Psoas muscle (tissue), 8 donors: ENCODE measurements at places on chromosomes 5 and 9. TPM values are rescaled to one million over a fixed set of nuclear protein-coding genes. Genes with fewer than 3 reads are reported as not detected.

- DNase-seq, result no peak
These were observed 305.1 kb upstream of the RIOK2 start for GRCh38 chr5:97488126-97488668.

DNA sequence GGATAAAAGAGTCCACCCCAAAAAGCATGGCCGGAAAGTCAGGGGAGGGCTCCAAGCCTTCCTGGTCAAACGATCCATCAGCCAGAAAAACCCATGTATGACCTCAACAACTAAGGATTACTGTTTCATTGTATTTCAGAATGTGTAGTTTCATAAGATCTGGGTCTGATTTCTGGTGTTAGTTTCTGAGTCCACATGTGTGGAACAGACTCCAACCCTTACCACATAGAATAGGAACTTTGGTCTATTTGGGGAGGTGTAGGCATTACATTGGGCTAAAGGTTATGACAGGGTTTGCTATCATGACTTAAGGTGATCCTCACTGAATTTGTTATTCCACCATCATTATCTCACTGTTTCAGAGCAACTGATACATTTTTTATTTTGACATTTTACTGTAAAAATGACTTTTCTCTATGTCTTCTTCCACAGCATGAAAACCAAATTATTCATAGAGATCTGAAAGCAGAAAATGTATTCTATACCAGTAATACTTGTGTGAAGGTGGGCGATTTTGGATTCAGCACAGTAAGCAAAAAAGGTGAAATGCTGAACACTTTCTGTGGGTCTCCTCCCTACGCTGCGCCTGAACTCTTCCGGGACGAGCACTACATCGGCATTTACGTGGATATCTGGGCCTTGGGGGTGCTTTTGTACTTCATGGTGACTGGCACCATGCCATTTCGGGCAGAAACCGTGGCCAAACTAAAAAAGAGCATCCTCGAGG is 33.5 kb downstream of the HMGCS1 start:
- DNase-seq, result no peak

Gene ADAMTS6
- total RNA-seq, result 0.24 TPM

- no peak for DNase-seq
These were observed 271.2 kb downstream of the EDIL3 start for GRCh38 chr5:84113246-84114105.

GRCh38 chr9:27396495-27396894 is 99.5 kb upstream of the EQTN start:
- DNase-seq, result no peak

GRCh38 chr9:89808076-89808755 is 203.4 kb downstream of the GADD45G start:
- DNase-seq, result no peak

Gene GABRG2
- total RNA-seq, result not detected

- no peak for DNase-seq
These were observed 165.1 kb upstream of the SLC30A5 start for GRCh38 chr5:68928617-68929302.

GRCh38 chr9:14585730-14586473 is 107.3 kb downstream of the ZDHHC21 start:
- DNase-seq, result no peak

- no peak for DNase-seq
These were observed at the start of gene FGD3 for GRCh38 chr9:92947268-92948037. TSS of gene FGD3 (plus strand) at chr9:92947523. CDS start at chr9:92976257, 28,734 bp downstream.

Gene PRDM9
- total RNA-seq, result not detected

Gene PSAT1
- total RNA-seq, result 0.15 TPM

Gene CATSPER3
- 0.79 TPM for total RNA-seq

Gene SEMA6A
- 7.6 TPM for total RNA-seq

DNA sequence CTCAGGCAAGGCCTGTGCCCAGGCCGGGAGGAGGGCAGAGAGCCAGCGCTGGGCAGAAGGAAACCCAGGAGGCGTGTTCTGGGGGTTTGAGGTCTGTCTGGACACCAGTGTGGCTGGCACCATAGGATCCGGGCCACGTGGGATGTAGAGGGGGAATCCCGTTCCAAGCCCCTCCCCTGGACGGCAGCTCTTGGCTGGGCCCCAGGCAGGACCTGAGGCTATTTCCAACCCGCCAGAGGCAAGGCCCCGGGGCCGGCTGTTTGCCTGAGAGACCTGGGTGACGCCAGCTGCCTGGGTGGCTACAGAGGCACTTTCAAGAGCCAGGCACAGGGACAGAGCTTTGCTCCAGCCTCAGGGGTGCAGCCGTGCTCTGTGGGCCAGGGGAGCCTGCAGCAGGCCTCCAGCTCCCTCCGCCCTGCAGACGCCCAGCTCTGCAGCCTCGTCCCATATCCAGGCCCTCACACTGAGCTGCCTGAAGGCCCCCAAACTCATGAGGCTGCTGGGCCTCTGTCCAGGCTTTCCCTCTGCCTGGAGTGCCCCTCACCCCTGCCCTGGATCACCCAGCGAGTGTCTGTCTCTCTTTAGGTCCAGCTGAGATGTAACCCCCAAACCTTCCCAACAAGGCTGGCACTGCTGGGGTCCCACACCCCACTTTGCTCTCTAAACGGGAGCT is 56.6 kb upstream of the EGFL7 start:
- DNase-seq, result no peak

Gene OR1Q1
- total RNA-seq, result not detected

DNA sequence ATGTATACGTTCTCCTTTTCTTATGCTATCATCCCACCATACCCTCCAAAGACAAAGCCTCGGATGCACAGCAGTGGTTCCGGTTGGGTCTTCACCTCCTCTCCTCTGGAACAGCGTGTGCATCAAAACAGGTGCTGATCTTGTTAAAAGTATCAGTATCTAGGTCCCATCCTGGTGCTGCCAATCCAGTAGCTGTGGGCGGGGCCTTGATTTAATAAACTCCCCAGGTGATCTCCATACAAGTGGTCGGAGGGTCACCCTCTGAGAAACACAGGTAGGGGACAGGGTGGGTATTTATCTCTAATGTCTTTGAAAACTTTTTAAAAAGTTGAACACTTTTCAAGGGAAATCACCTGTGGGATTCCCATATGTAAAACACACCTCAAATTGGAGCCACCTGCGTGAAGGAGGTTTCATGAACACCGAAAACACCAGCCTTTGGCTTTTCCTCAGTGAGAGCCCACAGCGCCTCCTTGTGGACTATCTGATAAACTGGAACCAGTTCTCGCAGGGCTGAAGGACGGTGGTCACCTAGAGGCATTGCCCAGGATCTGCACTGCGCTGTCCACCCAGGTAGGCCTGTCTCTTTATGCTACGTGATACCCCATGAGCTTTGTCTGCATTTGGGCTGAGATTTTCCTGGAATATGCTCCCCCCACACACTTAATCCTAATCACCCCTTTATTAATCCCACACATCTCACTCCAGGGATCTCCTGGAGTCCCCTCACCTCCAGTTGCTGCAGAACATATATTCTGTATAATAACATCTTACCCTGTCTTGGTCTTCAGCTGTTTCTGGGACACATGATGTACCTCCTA is 80.5 kb upstream of the EPB41L4B start:
- DNase-seq, result no peak

Gene ZFP2
- total RNA-seq, result 1.2 TPM

Gene SLC6A19
- total RNA-seq, result not detected

- no peak for DNase-seq
These were observed 70.5 kb downstream of the PIK3R1 start for GRCh38 chr5:68285851-68286611.

GRCh38 chr5:160359816-160360215 is 10.6 kb downstream of the C1QTNF2 start:
- no peak for DNase-seq

DNA sequence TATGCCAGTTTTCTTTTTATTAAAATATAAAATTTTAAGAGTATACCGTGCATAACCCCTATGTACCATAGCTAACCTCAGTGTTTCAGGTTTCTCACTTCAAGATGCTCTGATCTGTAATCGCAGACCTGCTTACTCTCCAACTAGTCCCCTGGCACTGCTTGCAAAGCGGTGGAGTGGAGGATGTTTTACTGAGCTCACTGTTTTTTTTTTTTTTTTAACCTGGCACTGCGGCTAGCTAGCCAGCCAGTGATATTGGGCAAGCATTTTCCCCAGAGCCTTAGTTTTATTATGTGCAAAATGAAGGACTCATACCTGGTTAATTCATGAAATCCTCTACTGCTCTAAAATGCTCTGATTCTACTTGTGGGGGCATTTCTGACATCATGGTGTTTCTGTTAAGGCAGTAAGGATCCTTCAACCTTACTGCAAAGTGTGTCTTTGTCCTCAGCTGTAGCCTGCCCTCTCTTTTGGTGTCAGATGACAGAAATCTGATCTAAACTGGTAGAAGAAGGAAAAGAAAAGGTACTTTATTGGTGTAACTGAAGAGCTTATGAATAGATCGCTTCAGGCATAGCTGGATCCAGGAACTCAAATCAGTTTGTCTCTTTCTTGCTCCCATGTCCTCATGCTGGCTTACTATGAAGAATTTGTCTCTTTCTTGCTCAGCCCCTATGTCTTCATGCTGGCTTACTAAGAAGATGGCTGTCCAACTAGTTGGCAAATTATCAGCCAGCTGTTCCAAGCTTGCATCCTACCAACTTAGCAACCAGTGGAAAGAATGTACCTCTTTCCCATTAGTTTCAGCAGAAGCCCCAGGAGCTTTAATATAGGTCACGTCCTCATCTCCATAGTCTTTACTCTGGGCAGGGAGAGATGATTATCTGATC is 59.8 kb downstream of the DOCK2 start:
- no peak for DNase-seq

Gene RNF130
- total RNA-seq, result 37.9 TPM

Gene IGFBPL1
- not detected for total RNA-seq

- no peak for DNase-seq
These were observed 1.9 kb downstream of the B4GALT7 start for GRCh38 chr5:177601577-177602457.

- no peak for DNase-seq
These were observed 103.3 kb upstream of the EDIL3 start for GRCh38 chr5:84487963-84488362.

- DNase-seq, result no peak
These were observed 244.8 kb upstream of the HAPLN1 start for GRCh38 chr5:83965441-83965840.

GRCh38 chr9:97697837-97698236 is 697 bp upstream of the XPA start:
- DNase-seq, result no peak

DNA sequence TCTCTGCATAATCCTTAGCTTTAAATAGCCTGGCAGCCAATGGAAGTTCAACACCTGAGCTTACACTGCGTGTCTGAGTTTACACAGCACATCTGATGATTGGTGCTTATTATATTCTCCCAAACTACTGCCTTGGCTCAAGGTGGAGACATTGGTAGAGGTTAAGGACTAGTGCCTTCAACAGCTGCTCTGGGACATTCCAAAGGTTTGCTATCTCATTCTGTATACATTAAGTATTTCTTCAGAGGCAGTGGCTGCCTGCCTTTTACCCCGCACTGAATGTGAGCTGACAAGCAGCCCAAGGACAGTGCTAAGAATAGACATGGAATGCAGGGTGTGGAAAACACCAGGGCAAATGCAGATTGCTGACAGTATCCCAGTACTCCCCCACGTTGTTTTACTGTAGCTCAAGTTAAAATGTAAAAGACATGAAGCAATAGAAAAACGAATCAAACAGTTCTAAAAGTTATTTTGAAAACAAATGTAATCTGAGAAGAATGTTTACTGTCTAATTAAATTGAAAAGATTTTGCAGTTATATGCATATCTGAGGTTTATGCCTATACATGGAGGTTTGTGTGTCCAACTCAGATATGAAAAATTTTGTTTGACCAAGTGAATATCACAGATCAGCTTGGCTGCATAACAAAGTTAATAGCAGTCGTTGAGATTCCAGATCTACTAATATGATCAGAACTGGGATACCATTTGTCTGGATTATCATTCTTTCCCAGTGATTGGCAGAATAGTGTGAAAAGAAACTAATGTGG is 1.8 kb downstream of the HSPB3 start:
- no peak for DNase-seq

Gene FOXI1
- not detected for total RNA-seq
